ENCODE measurements at places on chromosomes 12 and 14.

DNA sequence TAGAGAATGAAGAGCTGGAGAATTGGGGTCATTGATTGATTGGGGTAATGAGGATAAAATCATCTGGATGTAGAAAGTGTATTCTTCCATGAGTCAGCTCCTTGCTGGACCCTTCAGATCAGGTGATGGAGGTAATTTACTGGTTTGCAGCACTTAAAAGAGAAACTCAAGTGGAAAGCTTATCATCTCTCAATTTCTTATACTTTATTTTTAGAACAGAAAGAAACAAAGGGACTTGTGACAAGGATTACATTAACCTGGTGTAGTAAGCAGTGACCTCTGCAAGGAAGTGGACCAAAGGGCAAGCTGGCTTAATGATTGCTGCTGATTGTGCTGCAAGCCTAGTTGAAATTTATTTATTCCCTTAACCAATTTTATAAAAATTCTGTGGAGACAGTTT is 405.0 kb downstream of the TRHDE start:
- no peak for DNase-seq

GRCh38 chr14:81388336-81388735 is 11.8 kb downstream of the STON2 start:
- DNase-seq: no peak

DNA sequence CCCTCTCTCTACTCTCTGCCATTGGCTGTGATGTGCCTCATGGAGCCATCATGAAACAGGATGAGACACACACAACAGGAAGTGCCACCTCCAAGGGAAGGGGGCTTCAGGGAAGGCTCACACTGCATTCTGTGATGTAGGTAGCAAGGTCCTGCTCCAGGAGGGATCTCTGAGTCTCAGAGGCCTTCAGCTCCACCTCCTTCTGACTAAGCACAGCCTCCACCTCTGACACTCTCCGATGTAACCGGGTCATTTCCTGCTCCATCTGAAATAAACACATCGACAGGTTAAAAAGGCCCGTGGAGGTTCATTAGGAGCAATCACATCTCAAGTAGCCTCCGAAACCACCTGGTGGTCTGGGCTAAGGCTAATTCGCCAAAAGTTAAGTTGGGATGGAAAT is 93.3 kb downstream of the CIT start:
- DNase-seq: no peak

- DNase-seq: no peak
Measured at GRCh38 chr12:116043659-116044535, 233.6 kb downstream of the MED13L start.

DNA sequence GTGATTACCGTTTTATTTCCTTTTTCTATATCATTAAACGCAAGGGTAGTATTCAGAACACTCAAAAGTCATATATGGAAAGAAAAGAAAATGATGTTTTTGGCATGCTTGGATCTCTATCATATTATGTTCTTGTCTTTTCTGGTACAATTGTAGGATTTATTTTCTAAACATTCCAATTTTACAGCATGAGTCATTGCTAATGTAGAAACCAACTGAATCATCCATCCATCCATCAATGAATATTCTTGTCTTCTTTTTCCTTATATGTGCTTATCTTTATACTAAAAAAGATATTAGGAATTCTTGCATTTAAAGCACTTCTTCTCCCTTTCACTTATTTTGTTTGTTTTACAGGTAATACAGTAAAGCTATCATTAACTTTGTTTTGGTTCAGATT is 20.4 kb upstream of the AMIGO2 start:
- DNase-seq: no peak

GRCh38 chr12:48717252-48717695 is 767 bp upstream of the CCNT1 start:
- no peak for DNase-seq

DNA sequence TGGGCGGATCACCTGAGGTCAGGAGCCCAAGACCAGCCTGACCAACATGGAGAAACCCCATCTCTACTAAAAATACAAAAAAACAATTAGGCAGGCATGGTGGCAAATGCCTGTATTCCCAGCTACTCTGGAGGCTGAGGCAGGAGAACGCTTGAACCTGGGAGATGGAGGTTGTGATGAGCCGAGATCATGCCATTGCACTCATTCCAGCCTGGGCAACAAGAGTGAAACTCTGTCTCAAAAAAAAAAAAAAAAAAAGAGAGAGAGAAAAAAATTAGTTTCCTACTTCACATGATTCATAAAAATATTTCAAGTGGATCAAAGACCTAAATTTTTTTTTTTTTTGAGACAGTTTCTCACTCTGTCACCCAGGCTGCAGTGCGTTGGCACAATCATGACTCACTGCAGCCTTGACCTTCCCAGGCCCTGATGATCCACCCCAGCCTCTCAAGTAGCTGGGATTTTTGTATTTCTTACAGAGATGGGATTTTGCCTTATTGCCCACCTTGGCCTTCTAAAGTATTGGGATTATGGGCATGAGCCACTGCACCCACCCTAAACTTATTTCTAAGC is 24.9 kb downstream of the FCF1 start:
- DNase-seq: no peak

DNA sequence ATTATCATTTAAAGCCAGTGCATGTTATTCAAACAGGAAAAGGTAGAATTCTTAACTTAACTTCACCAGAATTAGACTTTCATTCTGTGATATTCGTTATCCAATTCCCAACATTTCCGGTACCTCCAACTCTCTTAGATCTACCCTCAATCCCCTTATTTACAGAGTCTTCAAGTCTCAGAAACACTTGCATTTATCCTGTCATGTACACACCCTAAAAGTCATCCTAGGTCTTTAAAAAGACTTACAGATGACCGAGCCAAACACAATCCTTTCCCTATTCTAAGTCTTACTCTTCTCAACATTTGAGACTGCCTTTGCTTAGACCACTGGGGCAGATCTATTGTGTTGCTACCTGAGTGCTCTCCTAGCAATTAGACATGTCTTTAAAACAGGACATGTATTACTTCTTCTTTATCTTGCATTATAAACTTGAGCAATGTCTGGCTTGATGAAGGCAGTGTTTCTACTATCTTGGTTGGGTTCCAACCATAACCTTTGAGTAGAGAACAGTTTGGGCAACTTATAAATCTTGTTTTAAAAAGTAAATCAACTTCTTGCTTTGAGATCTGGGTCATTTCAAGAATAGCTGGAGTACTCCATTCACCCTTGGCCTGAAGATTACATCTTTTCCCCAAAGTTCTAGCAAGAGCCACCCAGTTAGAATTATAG is 140.6 kb upstream of the PLEKHG7 start:
- no peak for DNase-seq

DNA sequence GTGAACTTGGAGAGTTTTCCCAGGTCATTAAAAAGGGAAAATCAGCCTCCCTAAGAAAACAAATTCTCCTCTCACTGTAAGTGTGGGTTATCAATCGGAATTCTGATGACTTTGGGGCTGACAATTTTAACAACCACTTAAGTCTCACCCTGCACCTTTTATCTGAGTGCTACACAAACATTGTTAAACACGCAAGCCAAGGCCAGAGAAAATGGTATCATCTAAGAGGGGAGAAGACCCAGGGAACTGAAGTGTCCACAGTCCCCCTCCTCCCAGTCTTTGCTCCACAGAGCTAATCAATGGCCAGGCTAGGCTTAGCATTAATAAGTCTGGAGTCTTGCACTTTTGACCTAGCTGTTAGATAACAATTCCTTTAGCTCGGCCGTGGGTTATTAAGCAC is 51.7 kb upstream of the TBX5 start:
- DNase-seq: no peak

Measured in stimulated activated CD8-positive, alpha-beta memory T cell treated with anti-CD3 and anti-CD28 coated beads, Interleukin-15, amount 100 ng/mL, for 4 hours (primary cell).